Cardiac muscle cell (in vitro differentiated cells and primary cell): ENCODE measurements at places on chromosomes 5 and 9. TPM values are rescaled to one million over a fixed set of nuclear protein-coding genes. Genes with fewer than 3 reads are reported as not detected.
A peak's percentile ranks its signal among the peaks of the same experiment; 100 is the strongest.

DNA sequence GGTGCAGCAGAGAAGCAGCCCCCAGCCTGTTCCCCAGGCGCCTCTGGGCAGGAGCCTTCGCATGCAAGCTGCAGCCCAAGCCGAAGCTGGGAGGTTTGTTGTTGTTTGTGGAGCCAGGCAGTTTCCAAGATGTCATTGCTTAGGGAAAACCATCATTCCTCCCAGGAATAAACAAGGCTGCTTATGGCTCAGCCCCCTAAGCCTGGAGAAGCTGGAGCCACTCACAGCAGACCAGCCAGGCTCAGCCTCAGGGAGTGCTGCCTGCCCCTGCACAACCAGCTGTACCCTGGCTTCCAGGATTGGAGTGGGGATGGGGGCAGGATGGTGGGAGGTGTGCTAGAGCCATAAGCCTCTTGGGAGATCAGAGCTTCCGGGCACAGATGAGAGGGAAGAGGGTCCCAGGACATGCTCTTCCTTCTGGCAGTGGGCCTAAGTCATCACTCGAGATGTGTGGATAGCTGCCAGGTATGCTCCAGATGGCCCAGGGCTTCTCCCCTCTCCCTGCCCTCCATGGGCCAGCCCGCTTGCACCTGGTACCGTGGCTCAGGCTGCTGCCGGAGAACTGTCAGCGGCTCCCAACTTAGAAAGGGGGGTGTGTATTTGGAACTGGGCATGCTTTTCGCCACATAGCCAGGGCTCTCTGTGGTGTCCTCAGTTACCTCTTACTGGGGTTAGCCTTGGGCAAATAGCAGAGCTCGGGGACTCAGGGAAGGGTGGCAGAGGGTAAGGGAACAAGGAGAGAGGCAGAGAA lies 105.2 kb downstream of the RGS3 start:
- H3K27me3 ChIP-seq: no peaks in the 10 kb centered on the region
- no peak for DNase-seq
- no peak overlapping the region for H3K4me3 ChIP-seq
- H3K27ac ChIP-seq: no peak overlapping the region

GRCh38 chr5:83401122-83401731 lies 70.3 kb upstream of the VCAN start:
- H3K36me3 ChIP-seq: no peaks in the 10 kb centered on the region
- H3K4me1 ChIP-seq: peaks cover 41% of the 10 kb centered on the region
- H3K27me3 ChIP-seq: no peaks in the 10 kb centered on the region
- no peak overlapping the region for H3K4me3 ChIP-seq

DNA sequence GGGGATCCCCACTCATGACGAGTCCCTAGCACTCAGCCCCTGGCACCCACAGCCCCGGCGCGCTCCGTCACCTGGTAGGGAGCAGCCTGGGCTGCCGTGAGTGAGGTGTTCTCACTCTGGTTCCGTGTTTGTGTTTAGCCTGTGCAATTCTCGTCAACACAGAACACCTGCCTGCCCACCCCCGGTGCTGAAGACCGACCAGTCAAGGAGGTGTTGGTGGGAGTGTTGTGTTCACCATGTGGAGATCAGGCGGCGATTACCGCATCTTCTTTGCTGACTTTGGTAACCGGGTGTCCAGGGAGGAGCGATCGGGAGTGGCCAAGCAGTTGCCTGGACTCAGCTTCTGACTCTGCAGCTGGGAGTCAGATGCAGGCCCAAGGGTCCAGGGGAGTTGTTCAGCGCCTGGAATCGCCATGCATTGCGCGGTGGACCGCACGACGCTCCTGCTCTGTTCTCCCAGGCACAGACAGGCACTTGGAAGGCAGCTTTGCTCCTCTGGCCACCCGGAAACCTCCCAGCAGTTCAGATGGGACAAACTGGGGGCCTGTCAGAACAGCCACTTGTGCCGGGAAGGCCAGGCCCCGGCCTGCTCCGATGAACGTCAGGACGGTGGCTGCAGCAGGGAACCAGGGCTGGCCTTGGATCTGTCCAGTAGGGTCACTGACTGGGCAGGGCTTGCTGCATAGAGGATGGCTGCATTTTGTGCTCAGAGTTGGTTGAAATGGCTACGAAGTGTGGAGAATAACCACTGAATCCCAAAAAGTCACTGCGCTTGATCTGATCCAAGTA lies 28.2 kb downstream of the EXOC3 start:
- H3K27ac ChIP-seq: no peak overlapping the region
- H3K27me3 ChIP-seq: peaks cover 15% of the 10 kb centered on the region
- H3K36me3 ChIP-seq: no peaks in the 10 kb centered on the region
- no peak overlapping the region for H3K4me3 ChIP-seq
- peaks cover 14% of the 10 kb centered on the region for H3K4me1 ChIP-seq

GRCh38 chr9:20355022-20355421 lies 267.3 kb downstream of the MLLT3 start:
- no peaks in the 10 kb centered on the region for H3K27me3 ChIP-seq
- no peak overlapping the region for H3K4me3 ChIP-seq
- no peak overlapping the region for H3K27ac ChIP-seq
- H3K36me3 ChIP-seq: peaks cover 2% of the 10 kb centered on the region
- H3K4me1 ChIP-seq: peaks cover 52% of the 10 kb centered on the region

- DNase-seq: peak; percentile 75
- peak overlapping the region; percentile 77 for H3K27ac ChIP-seq
- no peaks in the 10 kb centered on the region for H3K27me3 ChIP-seq
- H3K4me1 ChIP-seq: peaks cover 11% of the 10 kb centered on the region
- H3K4me3 ChIP-seq: no peak overlapping the region
These were observed 92.7 kb downstream of the VCAN start for GRCh38 chr5:83564069-83564749.

DNA sequence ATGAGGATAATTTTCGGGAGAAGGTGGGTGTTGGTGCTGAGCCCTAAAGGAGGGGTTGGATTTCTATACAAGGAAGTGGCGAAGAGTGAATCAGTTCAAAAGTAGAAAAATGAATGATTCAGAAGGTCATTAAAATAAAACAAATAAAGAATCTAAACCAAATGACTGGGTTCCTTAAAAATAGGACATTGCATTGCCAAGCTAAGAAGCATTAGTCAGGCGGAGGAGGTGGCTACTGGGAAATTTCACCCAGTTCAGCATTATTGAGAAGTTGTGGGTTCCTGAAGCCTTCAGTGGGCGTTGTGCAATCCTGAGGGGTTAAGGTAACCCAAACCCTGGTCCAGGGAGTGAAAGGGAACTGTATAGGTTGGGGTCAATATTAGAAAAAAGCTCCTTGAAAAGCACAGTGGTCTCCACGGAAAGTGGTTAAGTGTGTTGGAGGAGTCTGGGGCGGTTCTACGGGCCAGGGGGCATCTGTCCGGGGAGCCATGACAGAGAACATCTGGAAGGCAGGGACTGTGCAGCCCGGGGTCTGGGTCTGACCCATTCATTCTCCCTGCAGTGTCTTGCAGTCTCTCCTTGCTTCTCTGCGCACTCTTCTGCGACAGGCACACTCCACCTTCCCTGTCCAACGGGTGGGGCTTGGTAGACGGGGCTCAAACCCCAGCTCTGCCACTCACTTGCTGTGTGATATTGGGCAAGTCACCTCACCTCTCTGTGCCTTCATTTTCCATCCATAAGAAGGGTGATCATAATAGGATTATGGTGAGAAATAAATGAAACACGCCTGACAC lies 27.6 kb upstream of the DUSP1 start:
- H3K27me3 ChIP-seq: no peaks in the 10 kb centered on the region
- no peak for DNase-seq
- no peak overlapping the region for H3K27ac ChIP-seq
- H3K4me1 ChIP-seq: no peaks in the 10 kb centered on the region
- H3K36me3 ChIP-seq: no peaks in the 10 kb centered on the region

DNA sequence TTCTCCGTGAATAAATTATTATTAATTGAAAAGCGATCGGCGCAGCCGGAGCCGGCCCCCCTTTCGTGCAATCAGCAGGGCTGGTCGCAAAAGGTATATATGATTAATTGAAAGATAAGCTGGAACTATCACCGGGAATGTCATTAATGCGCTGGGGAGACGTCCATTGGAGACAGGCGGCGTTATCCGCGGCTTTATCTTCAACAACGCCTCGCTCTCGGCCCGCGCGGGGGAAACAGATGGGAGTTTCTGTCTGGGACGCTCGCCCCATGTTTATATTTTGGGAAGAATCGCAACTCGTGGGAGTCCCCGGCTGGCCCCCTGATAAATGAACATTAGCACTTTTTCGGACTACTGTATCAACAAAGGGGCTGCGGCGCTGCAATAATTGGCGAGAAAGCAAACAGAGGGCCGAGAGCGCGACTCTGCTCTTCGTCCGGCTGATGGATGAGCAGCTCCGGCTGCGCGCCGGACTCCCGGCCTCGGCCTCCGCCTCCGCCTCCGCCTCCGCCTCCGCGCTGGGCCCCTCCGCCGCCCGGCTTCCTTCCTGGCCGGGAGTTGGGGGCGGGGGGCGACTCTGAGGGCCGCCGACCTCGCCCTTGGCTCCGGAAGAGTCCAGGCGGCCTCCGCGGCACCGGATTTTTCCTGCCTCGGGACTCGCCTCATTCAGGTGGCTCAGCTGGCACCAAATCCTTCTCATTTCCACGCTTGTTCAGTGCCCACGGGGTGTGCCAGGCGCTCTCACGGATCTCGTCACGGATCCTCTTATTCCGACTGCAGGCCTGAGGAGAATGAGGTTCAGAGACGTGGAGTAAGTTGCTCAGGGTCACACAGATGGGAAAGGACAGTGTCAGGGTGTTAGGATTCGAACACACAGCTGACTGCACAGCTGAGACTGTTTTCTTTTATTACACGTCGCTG lies 3.6 kb upstream of the NKX2-5 start:
- H3K27me3 ChIP-seq: peaks cover 4% of the 10 kb centered on the region
- H3K4me3 ChIP-seq: peak overlapping the region; percentile 96
- H3K36me3 ChIP-seq: peaks cover 18% of the 10 kb centered on the region
- no peaks in the 10 kb centered on the region for H3K4me1 ChIP-seq

GRCh38 chr9:126081746-126082145 lies 244.9 kb upstream of the MVB12B start:
- H3K27ac ChIP-seq: no peak overlapping the region
- no peaks in the 10 kb centered on the region for H3K36me3 ChIP-seq
- no peak overlapping the region for H3K4me3 ChIP-seq
- H3K4me1 ChIP-seq: no peaks in the 10 kb centered on the region
- H3K27me3 ChIP-seq: peaks cover 7% of the 10 kb centered on the region

GRCh38 chr9:121279776-121280388 lies 11.9 kb downstream of the GSN start:
- H3K4me3 ChIP-seq: no peak overlapping the region
- H3K4me1 ChIP-seq: peaks cover 18% of the 10 kb centered on the region
- H3K27ac ChIP-seq: no peak overlapping the region
- H3K27me3 ChIP-seq: no peaks in the 10 kb centered on the region

DNA sequence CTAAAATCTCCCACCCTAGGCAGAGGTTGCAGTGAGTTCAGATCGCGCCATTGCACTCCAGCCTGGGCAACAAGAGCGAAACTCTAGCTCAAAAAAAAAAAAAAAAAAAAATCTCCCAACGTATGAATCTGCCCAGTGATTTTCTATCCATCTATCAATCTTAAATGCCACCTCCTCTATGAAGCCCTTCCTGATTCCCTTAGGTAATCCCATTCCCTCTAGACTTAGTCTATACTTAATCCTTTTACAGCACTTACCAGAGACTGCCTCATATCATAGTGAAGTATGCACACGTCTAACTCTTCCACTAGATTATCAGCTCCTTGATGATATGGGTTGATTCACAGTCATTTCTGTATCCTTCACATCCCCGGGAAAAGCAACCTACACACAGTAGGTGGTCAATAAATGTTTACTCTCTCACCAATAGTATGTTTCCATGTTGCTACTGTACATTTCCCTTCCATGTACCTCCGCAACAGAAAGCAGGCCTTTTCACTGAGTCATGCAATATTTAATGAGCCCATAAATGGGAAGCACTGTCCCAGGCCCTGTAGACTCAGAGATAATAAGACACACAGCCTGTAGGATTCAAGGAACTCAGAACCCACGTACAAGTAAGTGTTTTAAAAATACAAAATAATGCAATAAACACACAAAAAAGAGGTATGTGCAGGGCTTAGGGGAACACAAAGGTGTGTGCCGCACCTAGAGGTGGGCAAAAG lies 1.2 kb downstream of the DROSHA start:
- peaks cover 35% of the 10 kb centered on the region for H3K36me3 ChIP-seq
- peaks cover 11% of the 10 kb centered on the region for H3K4me1 ChIP-seq
- H3K27me3 ChIP-seq: no peaks in the 10 kb centered on the region
- H3K4me3 ChIP-seq: peak overlapping the region; percentile 93
- no peak for DNase-seq
- peak overlapping the region; percentile 70 for H3K27ac ChIP-seq

DNA sequence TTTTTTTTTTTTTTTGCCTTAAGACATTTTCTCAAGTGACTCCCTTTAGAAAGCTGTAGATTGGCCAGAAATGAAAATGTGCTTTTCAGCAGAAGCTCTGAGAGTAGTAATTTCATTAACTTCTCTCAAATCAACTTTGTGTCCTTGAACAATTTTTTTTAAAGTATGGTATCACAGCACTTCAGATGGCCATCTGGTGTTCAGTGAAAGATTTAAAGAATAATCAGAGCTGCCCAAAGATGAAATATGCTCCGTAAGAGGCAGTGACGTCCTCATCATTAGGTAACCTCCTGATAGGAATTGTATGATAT lies 43.0 kb upstream of the PCAT7 start:
- no peaks in the 10 kb centered on the region for H3K36me3 ChIP-seq
- H3K4me3 ChIP-seq: no peak overlapping the region
- no peak overlapping the region for H3K27ac ChIP-seq
- DNase-seq: no peak

DNA sequence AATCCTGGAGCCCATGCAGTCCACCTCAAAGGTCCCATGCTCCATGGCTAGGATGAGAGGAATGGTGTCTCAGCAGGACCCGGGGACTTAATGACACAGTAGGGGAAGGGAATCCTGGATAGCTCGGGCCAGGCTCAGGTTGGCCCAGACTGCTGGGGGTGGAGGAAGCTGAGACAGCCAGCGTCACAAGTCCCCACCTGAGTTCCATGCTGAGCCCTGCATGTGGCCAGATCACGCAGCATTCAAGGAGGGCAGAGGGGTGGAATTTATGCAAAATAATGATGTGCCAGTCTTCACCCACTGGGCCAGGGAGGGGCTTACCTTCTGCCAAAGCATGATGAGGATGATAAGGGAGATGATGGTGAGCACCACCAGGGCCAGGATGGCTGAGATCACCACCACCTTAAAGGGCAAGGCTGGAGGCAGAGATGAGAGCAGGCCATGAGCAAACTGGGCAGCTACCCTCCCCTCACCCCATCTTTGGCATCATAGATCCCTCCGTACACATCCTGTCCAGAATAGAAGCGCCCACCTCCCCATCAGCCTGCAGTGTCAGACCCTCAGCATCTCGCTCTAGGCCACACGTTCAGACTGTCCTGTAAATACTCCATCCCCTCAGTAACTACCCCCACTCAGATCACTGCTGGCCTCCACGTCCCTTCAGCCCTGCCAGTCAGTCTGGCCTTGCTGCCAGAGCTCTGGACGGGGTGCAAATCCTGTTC lies 29.3 kb downstream of the PDGFRB start:
- H3K27me3 ChIP-seq: no peaks in the 10 kb centered on the region
- no peak overlapping the region for H3K27ac ChIP-seq
- no peak overlapping the region for H3K4me3 ChIP-seq
- H3K4me1 ChIP-seq: no peaks in the 10 kb centered on the region

The AGGF1 gene
- total RNA-seq: 32.8 and 48.7 TPM in 2 replicates

The FCN2 gene
- total RNA-seq: not detected in 2 replicates

The ENHO gene
- total RNA-seq: 3.9 and 7.6 TPM in 2 replicates

The PCDHGA9 gene
- total RNA-seq: 1.1 and 1.8 TPM in 2 replicates

The OTP gene
- total RNA-seq: not detected in 2 replicates

The HTR4 gene
- total RNA-seq: 0.67 and 2.3 TPM in 2 replicates

The LHX6 gene
- total RNA-seq: 0.12 and 0.14 TPM in 2 replicates
